ENCODE measurements at places on chromosomes 2 and 18.

- no peak for DNase-seq
Observed at GRCh38 chr2:38218591-38218991, 142.6 kb upstream of the CYP1B1 start.

DNA sequence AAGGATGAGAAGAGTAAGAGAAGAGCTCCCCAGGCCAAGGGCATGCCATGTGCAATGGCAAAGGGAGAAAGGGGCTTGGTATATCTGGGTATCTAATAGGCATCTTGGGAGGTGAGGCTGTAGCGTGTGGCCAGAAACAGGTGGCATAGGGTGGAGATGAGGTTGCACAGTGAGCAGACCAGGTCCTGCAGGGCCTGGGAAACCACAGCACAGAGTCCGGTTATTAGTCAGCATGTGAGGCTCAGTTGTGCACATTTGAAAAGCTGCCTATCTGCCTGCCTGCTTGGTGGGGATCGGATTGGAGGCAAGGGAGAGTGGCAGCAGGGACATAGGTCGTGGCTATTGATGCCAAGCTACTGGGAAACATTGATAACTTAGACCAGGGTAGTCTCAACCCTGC lies 190.6 kb downstream of the TPGS2 start:
- no peak for DNase-seq

- DNase-seq, result no peak
Observed at GRCh38 chr2:160719116-160719515, 225.5 kb upstream of the RBMS1 start.

DNA sequence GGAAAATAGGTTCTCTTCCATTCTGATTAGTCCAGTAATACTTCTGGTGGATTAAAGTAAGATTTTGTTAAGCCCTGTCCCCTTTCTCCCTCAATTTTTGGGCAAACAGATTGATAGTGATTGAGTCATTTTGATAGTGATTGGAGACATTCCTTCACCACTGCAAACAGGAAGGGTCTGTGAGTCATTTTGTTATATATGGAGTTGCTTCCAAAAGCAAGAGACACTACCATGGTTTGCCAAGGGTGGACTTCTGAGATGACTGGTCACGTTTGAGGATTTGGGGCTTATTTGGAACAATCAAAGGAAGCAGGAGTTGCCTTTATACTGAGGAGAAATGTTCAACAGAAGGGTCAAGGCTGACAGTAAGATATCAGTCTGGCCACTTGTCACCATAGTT lies 249.9 kb downstream of the PARD3B start:
- DNase-seq, result no peak

- DNase-seq, result no peak
Observed at GRCh38 chr2:168970711-168971233, 60.4 kb downstream of the ABCB11 start.

DNA sequence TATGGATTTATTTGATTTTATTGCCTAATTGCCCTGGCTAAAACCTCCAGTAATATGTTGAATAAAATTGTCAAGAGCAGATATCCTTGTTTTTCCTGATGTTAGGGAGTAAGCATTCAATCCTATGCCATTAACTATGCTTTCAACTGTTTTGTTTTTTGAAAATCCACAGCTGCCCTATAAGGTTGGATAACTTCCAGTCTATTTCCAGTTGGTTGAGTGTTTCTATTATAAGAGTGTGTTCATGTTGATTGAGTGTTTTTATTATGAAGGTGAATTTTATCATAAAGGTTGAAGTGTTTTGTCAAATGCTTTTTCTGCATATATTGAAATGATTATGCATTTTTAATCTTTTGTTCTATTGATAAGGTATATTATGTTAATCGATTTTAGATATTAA lies 149.9 kb upstream of the SCN7A start:
- no peak for DNase-seq

DNA sequence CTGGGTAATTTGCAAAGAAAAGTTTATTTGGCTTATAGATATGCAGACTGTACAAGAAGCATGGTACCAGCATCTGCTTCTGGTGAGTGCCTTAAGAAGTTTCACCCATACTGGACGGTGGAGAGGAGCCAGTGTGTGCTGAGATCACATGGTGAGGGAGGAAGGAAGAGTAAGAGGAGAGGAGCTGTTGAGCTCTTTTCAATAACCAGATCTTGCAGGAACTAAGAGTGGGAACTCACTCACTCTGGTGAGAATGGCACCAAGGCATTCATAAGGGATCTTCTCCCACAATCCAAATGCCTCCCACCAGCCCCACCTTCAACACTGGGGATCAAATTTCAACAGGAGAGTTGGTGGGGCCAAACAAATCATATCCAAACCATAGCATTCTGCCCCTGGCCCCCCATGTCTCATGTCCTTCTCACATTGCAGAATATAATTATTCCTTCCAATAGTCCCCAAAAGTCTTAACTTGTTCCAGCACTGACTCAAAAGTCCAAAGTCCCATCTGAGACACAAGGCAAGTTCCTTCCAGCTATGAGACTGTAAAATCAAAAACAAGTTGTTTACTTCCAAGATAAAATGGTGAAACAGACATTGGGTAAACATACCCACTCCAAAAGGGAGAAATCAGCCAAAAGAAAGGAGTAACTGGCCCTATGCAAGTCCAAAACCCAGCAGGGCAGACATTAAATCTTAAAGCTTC lies 11.7 kb upstream of the TMEM37 start:
- no peak for DNase-seq

DNA sequence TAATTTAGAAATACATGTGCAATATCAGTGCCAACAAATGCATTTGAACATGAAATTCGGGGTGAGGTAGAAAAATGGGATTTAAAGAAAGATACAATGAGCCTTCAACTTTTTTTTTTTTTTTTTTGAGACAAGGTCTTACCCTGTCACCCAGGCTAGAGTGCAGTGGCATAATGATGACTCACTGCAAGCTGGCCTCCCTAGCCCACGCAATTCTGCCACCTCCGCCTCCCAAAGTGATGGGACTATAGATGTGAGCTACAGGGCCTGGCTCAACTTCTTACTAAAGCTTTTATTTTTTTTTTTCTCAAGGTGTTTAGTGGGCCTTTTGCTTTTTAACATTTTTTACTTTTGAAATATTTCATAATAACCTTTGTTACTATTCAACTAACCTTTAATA lies 365.6 kb downstream of the LRRTM4 start:
- DNase-seq, result no peak

GRCh38 chr2:128090575-128090944 lies 440 bp upstream of the UGGT1 start:
- DNase-seq, result no peak

GRCh38 chr18:23772327-23773024 lies 83.2 kb downstream of the LAMA3 start:
- DNase-seq, result no peak

DNA sequence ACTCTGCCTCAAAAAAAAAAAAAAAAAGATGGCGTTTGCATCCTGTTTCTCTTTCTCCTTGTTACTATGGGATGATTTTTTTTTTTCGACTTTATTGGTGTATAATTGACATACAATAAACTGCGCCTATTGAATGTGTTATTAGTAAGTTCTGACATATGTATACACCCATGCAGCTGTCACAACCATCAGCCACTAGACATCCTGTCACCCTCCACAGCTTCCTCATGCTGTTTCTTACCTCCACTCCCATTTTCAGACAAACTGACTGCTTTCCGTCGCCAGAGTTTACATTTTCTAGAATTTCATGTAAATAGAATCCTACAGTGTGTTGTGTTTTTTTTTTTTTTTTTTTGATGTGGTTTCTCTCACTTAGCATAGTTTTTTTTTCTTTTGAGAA lies 27.9 kb downstream of the RRM2 start:
- no peak for DNase-seq

GRCh38 chr2:202400941-202401340 lies 24.8 kb downstream of the BMPR2 start:
- DNase-seq, result no peak

DNA sequence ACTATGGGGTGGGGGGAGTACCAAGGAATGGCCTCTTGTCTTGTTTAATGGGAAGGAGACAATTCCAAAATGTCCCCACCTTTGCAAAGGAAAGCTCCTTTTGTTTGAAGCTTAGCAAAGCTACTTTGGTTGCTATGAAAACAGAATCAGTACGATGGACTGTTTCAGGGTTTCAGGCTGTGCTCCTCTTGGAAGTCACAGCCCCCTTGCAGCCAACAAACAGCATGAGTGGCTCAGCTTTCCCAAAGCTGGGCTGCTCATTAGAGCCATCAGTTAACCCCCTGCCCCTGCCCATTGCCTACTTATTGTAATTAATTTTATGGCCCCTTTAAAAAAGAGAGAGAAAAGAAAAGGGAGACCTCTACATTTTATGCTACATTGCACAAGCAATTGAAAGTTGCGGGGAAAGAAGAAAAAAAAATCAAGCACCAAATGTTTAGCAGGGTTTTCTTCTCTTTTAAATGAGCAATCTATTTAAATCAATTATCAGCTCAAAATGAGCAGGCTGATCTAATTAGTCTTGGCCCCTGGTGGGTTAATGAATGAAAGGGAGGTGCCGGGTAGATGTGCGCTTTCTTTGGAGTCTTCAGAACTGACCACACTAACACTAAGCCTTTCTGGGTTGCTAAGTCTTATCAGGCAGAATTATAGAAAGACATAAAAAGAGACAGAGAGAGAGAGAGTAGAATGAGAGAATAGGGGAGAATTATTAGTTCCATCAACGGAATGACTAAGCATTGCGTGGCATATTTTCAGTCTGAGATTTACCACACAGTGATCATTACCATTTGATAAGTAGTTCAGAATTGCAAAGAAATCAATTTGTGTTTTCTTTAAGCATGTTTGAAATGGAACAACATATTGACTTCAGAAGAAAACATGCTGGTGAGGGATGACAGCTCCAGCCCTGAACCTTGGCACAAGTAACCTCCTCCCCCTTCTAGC lies 284.9 kb downstream of the INSIG2 start:
- no peak for DNase-seq

DNA sequence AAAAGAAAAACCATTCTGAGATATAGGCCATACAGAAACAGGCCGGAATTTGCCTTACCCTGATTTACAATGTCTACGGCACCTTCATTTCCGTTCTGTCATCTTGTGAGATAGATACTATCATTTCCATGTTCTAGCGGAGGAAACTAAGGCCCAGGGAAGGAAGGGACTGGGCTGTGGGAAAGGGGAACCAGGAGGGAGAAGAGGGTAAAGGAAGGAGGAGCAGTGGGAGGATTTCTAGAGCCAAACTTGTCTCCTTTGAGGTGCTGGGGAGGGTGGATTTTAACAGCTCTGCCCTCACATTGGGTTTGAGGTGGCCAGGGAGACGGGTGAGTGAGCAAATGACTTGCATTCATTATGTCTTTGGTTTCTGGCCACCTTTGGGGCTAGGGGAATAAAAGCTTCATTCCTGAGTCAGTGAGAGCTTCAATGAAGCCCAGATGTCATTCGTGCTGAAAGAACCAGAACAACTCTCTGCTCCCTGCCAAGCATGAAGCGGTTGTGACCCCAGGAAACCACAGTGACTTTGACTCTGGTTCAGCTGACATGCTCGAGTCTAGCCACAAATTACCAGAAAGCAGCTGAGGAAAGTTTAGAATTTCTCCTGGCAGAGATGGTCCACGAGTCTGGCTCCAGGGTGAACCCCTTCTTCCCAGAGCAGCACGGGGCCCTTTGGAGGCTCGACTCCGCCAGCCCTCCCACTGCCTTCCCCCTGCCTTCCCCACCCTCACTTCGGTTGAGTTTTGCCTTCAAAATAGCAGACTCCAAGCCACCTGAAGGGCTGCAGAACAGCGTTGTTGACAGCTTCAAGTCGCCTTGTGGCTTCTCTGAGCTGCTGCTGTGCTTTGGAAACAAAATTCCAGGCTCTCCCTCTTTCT lies 3.8 kb downstream of the ACTG2 start:
- no peak for DNase-seq

DNA sequence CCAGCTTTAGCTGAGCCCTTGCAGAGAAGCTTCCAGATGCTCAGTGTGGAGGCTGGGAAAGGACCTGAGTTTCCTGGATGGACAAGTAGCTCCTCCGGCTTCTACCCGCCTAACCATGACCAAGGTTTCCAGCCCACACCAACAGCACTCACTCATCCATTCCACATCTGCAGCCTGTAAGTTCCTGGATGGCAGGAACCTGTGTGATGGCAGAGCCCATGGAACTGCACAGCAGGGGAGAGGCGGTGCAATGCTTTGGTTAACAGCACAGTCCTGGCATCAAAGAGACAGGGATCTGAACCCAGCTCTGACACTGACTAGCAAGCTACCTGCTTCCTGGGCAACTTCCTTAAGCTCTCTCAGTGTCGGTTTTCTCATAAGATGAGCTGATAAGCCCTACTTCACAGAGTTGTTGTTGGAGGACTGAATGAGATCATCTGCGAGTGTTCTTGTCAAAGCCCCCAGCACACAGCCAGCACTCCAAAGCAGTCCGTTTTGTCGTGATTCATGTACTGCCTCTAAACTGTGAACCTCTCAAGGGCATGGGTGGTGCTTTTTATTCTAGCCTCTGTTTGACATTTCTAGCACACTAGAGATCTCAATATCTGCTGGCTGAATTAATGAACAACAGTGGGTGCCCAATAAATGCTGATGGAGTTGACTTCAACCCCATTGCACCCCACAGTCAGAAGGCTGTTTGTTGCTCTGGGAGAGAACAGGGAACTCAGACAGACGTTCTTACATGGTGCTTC lies 41.6 kb upstream of the OTOF start:
- no peak for DNase-seq

GRCh38 chr2:169069341-169069740 lies at the start of gene DHRS9:
TSS of gene DHRS9 (plus strand) at chr2:169069563. CDS start at chr2:169081582, 12,019 bp downstream.
- DNase-seq, result no peak

- no peak for DNase-seq
Observed at GRCh38 chr2:236689981-236690380, 120.4 kb downstream of the ACKR3 start.

GRCh38 chr2:216632952-216633615 lies at the start of gene IGFBP2:
TSS of gene IGFBP2 (plus strand) at chr2:216633420. CDS start at chr2:216633524, 104 bp downstream.
- no peak for DNase-seq

GRCh38 chr18:36132756-36133155 lies 3.1 kb downstream of the ELP2 start:
- DNase-seq, result no peak

DNA sequence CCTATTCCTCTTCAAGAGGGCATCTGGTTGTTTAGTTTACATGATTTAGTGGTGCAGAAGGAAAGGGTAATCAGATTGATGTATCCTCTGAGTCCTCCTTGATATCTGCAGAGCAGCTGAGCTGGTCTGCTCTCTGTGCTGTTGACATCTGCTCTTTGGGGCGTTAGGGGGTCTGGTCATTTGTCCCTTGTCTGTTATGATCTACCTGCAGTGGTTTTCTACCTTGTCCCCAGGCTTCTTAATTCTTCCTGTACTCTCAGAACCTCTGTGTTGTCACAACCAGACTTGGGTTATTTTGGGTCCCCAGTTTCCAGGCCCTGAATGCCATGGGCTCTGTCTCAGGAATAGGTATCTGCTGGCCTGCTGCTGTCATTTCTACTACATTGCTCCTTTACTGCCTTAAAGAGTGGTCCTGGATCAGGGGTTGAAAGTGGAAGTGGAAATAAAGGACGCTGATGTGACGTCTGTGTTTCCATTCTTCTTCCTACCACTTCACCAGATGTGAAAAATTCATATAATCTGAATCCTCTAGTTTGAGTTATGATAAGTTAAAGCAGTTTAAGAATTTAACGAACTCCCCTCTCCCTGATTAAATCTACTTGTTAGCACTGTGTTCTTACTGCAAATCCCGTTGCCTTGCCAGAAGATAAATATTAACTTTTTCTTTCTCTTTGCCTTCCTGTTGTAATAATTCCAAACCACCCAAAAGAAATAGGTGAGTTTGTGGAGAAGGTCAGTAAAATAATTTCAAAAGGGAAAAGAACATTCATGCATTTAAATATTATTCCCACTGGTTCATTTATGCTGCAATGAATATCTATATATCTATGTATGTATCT lies 16.6 kb upstream of the CPS1 start:
- no peak for DNase-seq
